ENCODE measurements at places on chromosomes 1 and 21.
A peak's percentile ranks its signal among the peaks of the same experiment; 100 is the strongest.

DNA sequence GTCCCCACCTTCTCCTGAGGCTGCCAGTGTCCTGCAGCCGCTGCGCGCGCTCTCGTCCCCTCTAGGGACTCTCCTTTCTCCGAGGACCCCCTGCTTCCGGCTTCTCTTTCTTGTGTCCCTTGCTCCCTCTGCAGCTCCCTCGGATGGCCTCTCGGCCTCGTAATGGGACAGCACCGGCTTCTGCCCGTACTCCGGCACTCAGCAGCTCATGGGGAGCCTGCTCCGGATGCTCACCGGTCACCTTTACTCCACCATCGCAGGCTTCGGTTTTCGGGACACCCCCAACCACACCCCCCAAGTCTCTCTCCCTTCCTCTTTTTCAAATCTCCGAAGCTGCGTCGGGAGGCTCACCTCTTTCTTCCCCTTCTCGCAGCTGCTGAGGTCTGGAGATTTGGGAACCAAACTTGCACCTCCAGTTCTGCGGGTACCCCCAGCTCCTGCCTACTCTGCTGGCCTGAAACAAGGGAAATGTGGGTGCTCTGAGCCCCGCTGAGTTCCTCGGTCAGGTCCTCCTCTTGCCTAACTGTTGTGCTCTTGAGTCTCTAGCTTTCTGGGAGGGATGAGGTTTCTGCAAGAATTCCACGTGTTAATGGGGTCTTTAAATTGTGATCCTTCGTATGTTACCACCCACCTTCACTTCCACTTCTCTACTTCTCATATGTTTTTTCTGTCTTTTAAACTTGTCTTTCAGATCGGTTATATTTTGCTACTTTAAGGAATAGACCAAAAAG lies 930 bp downstream of the CDC14A start:
- H3K27me3 ChIP-seq: no peaks in the 10 kb centered on the region
- H3K4me3 ChIP-seq: peak overlapping the region; percentile 99
- DNase-seq: peak; percentile 14
- H3K27ac ChIP-seq: peak overlapping the region; percentile 96
- peaks cover 31% of the 10 kb centered on the region for H3K4me1 ChIP-seq

DNA sequence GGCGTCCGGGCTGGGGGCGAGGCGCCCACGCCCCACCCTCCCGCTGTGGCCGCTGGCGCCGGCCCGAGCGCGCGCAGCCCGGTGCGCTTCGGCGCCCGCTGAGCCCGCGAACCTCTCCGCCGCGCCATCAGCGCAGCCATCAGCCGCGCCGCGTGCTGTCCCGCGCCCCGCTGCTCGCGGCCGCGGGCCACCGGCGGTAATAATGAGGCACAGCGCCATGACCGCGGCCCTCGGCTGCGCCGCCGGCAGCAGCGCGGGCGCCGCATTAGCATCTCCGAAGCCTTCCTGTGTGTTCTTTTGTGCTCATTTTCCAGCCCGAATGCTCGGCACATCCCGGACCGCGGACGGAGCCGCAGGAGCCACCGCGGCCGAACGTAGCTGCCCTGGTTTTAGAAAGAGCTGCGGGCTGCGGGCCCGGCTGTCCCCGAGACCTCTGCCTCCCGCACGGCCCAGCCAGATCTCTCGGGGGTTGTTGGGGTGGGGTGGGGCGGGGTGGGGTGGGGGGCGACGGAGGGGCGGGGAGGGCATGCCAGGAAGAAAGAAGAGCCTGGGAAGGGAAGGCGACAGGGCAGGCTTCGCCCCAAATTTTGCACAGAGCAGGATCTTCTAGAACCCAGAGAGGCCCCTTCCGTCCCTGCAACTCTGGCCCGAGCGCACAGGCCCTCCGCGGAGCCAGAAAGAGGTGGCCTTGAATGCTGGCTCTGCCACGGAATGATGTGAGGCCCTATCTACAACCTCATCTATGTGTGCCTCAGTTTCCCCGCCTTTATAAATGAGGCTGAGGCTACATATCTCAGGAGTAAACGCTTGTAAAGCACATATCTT lies 55.3 kb downstream of the RRAGC start:
- H3K27ac ChIP-seq: no peak overlapping the region
- H3K4me3 ChIP-seq: no peak overlapping the region
- H3K27me3 ChIP-seq: peaks cover 9% of the 10 kb centered on the region
- no peaks in the 10 kb centered on the region for H3K36me3 ChIP-seq

DNA sequence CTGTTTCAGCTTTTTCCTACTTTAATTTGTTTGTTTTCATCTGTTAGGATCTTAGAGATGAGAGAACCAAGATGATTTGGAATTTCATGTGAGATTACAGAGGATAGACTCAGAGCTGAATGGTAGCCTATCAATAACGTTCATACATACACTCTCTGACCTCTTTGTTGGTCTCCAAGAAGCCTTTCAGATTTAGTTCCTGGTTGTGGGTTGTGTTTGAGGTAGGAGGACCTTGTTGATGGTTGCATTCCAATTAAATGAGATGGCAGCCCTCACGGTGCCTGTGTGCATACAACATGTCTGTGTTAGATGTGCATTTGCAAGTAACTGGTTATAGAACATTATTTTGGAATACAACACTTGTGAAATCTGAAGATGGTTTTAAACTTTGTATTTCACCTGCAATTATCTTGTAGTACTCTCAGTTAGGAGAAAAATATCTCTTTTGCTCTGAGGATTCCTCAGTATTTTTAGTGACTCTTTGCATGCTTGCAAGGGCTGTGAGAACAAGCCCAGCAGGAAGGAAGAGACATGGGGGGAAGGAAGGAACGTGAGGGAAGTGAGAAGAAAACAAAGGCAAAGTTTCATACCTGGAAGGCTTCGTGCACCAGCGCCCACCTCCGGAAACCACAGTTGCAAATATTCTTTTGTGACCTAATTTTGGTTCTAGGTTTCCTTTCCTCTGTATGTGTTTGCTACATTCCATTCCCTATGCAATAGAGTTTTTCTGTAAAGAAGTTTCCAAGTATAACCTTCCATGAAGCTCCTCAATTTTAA lies 291.8 kb downstream of the DISC1 start:
- H3K27ac ChIP-seq: peak overlapping the region; percentile 3
- H3K4me1 ChIP-seq: peaks cover 48% of the 10 kb centered on the region
- no peaks in the 10 kb centered on the region for H3K36me3 ChIP-seq
- DNase-seq: peak; percentile 3
- H3K27me3 ChIP-seq: no peaks in the 10 kb centered on the region

- H3K27me3 ChIP-seq: no peaks in the 10 kb centered on the region
- H3K36me3 ChIP-seq: no peaks in the 10 kb centered on the region
- no peak overlapping the region for H3K4me3 ChIP-seq
- DNase-seq: no peak
- no peaks in the 10 kb centered on the region for H3K4me1 ChIP-seq
Observed at GRCh38 chr1:201633811-201634210, 94.9 kb downstream of the NAV1 start.

- no peaks in the 10 kb centered on the region for H3K4me1 ChIP-seq
- H3K27ac ChIP-seq: no peak overlapping the region
- DNase-seq: no peak
- H3K4me3 ChIP-seq: no peak overlapping the region
- no peaks in the 10 kb centered on the region for H3K36me3 ChIP-seq
Observed at GRCh38 chr1:224720216-224720615, 104.1 kb downstream of the CNIH3 start.

GRCh38 chr1:5990913-5991312 lies 1.3 kb downstream of the NPHP4 start:
- peaks cover 31% of the 10 kb centered on the region for H3K4me1 ChIP-seq
- DNase-seq: no peak
- H3K4me3 ChIP-seq: peak overlapping the region; percentile 78
- H3K36me3 ChIP-seq: no peaks in the 10 kb centered on the region
- H3K27me3 ChIP-seq: no peaks in the 10 kb centered on the region

- DNase-seq: no peak
- H3K27ac ChIP-seq: no peak overlapping the region
- H3K36me3 ChIP-seq: no peaks in the 10 kb centered on the region
- peaks cover 14% of the 10 kb centered on the region for H3K27me3 ChIP-seq
Observed at GRCh38 chr1:109396513-109396839, 1.2 kb downstream of the SORT1 start.

DNA sequence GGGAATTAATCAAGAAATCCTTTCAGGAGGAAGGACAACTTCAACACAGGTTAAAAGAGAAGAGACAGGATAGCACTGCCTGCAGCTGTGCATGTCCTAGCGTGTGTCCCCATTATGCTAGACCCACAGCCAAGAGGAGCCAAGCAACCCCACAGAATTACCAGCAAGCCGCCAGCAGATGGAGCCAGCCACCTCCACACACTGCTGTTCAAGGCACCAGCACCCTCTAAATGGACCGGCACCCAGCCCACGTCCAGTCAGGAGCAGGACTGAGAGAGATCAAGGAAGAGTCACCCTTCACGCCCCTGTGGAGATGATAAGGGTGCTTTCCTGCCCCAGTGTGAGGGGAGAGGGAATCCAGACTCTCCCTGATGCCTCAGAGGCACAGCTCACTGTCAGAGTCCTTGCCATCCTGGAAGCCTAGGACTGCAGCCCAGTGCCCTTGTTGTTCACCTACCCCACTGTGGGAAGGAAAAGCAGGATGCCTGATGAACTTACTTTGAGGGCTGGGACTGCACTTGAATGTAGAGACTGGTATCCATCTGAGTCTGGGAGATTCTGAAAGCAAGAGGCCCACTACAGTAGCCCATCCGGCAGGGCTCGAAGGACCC lies 37.1 kb upstream of the CTTNBP2NL start:
- no peak overlapping the region for H3K27ac ChIP-seq
- H3K27me3 ChIP-seq: no peaks in the 10 kb centered on the region
- DNase-seq: no peak
- no peaks in the 10 kb centered on the region for H3K36me3 ChIP-seq
- no peak overlapping the region for H3K4me3 ChIP-seq

DNA sequence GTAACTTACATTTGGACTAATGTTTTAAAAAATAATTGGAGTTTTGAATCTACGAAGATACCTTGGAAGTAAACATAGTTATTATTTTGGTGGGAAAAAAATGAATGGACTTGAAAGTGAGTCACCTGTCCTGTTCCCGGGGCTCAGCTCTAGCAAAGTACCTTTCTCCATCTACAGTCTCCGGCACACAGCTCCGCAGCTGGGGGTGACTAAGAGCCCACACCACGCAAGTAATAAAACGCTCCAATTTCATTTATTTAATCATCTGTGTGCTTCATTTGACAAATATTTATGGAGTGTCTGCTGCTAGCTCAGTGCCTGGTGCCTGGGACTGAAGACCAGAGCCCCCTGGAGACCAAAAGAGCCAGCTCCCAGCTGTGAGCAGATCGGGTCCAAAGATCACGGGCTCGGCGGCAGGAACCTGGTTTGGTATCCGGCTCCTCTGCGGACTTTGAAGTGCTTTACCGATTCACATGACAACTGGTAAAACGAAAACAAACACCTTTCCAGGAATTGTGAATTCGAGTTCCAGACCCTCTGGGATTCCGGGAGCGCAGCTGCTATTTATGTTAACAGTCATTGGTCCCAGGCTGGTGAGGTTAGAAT lies 1.7 kb upstream of the RIPK4 start:
- no peaks in the 10 kb centered on the region for H3K36me3 ChIP-seq
- peaks cover 22% of the 10 kb centered on the region for H3K4me1 ChIP-seq
- peak overlapping the region; percentile 48 for H3K4me3 ChIP-seq
- H3K27ac ChIP-seq: no peak overlapping the region

- no peaks in the 10 kb centered on the region for H3K4me1 ChIP-seq
- no peak overlapping the region for H3K27ac ChIP-seq
- DNase-seq: no peak
Observed at GRCh38 chr1:242634732-242635131, 110.2 kb upstream of the PLD5 start.

DNA sequence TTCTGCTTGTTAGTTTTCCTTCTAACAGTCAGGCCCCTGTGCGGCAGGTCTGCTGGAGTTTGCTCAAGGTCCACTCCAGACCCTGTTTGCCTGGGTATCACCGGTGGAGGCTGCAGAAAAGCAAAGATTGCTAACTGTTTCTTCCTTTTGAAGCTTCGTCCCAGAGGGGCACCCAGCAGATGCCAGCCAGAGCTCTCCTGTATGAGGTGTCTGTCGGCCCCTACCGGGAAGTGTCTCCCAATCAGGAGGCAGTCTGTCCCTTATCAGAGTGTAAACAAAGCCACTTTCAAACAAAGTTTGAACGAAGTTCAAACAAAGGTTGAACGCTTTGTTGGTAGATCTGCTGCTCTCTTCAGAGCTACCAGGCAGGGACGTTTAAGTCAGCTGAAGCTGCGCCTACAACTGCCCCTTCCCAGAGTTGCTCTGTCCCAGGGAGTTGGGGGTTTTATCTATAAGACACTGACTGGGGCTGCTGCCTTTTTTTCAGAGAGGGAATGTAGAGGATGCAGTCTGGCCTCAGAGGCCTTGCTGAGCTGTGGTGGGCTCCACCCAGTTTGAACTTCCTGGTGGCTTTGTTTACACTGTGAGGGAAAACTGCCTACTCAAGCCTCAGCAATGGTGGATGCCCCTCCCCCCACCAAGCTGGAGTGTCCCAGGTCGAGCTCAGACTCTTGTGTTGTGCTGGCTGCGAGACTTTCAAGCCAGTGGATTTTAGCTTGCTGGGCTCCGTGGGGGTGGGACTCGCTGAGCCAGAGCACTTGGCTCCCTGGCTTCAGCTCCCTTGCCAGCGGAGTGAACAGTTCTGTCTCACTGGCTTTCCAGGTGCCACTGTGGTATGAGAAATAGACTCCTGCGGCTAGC lies 401.8 kb downstream of the SRGAP2C start:
- peaks cover 16% of the 10 kb centered on the region for H3K4me1 ChIP-seq
- no peak overlapping the region for H3K4me3 ChIP-seq
- no peak overlapping the region for H3K27ac ChIP-seq
- H3K27me3 ChIP-seq: no peaks in the 10 kb centered on the region
- H3K36me3 ChIP-seq: no peaks in the 10 kb centered on the region

DNA sequence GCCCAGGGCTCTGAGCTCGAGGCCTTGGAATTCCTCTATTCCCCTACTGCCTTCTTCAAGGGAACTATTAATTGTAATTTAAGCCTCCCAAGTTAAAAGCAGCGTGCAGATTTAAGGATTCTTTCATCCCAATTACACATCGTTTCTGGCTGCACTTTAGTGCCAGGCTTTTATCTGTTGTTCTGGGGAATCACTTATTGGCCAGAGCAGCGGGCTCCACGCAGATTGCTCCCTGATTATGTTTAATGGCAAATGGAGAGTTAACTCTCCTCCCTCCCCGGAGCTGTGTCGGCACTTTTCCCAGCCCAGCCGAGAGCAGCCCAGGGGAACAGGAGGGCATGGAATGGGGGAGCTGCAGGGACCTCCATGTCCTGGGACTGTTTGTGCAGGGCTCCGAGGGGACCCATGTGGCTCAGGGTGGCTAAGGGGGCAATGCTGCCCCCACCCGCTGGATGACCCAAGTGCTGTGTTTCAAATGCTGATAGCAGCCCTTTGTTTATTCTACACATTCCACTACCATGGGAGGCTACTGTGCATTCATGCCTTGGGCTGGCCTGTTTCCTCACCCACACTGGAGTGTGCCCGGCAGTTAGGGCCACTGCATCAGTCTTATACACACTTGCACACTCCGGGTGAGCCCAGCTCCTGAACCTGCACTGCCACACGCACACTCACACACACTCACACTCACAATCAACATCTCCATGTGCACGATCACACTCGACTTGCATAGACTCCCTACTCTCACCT lies 93.3 kb upstream of the POU3F1 start:
- no peak overlapping the region for H3K4me3 ChIP-seq
- no peaks in the 10 kb centered on the region for H3K4me1 ChIP-seq
- no peak for DNase-seq

- H3K4me1 ChIP-seq: no peaks in the 10 kb centered on the region
- H3K27ac ChIP-seq: no peak overlapping the region
- no peak overlapping the region for H3K4me3 ChIP-seq
- no peaks in the 10 kb centered on the region for H3K27me3 ChIP-seq
- DNase-seq: no peak
Observed at GRCh38 chr1:234114648-234115307, 210.3 kb downstream of the SLC35F3 start.

Data from effector memory CD4-positive, alpha-beta T cell (primary cell).